ENCODE measurements at places on chromosomes 1 and 21.

- no peak for DNase-seq
Observed at GRCh38 chr1:62621907-62622306, 24.6 kb downstream of the ANGPTL3 start.

GRCh38 chr1:162169031-162169790 is 99.7 kb downstream of the NOS1AP start:
- no peak for DNase-seq

- DNase-seq: no peak
Observed at GRCh38 chr1:3372317-3372716, 82.1 kb upstream of the ARHGEF16 start.

GRCh38 chr1:83918688-83919285 is 80.1 kb downstream of the TTLL7 start:
- no peak for DNase-seq

DNA sequence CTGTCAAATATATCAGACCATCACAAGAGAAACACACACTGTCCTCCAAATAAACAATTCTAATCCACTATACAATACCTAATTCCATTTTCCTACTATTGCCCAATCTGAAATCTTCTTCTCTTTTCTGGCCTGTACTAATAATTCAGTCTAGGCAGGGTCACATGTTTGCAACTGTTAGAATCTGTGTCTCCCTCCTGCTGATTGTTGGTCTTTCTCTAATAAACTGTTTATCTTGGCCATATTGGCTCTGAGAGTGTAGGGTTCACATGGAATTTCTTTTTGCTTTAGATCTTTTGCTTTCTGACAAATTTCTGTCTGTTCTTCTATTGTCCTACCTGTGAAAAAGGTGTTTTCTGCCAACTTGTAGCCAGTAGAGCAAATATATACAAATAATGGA is 319.9 kb upstream of the ADAMTS5 start:
- no peak for DNase-seq

DNA sequence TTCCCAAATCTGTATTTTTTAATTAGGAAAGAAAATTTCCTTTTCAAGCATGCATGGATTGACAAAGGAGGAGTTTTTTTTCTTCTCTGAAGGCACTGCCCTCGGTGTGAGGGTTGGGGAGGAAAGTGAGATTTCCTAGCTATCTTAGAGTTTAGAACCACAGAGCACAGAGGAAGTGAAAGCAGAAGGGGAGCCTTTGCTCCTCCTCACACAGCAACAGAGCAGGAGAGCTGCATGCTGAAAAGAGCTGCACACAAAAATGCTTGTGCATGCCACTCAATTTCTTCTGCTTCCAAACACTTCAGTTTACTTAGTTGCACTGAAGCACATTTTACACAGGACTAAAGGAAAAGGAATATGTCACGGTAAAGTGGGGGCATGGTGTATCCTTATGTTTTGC is 308.1 kb downstream of the GPATCH2 start:
- DNase-seq: no peak

DNA sequence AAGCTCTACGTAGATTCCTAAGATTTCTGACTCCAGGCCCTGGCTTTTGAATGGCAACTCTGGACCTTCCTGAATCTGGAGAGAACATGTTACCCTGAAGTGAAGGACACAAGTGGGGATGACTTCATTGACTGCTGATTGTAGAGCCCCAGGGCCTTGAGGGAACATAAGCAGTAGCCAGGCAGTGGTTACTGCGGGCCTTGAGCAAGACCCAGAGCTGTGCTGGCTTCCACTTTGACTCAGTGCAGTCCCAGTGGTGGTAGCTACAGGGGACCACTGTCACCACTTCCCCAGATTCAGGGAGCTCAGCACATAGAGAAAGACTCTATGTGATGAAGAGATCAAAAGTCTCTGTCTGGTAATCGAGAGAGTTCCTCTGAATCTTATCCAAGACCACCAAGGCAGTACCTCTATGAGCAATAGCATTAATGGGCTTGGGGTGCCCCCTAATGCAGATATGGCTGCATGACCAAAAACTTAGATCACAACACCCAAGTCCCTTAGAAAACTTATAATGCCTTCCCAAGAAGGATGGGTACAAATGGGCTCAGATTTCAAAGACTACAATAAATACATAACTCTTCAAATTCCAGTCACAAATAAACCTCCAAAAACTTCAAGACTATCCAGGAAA is 1278.3 kb downstream of the AMY1C start:
- no peak for DNase-seq

DNA sequence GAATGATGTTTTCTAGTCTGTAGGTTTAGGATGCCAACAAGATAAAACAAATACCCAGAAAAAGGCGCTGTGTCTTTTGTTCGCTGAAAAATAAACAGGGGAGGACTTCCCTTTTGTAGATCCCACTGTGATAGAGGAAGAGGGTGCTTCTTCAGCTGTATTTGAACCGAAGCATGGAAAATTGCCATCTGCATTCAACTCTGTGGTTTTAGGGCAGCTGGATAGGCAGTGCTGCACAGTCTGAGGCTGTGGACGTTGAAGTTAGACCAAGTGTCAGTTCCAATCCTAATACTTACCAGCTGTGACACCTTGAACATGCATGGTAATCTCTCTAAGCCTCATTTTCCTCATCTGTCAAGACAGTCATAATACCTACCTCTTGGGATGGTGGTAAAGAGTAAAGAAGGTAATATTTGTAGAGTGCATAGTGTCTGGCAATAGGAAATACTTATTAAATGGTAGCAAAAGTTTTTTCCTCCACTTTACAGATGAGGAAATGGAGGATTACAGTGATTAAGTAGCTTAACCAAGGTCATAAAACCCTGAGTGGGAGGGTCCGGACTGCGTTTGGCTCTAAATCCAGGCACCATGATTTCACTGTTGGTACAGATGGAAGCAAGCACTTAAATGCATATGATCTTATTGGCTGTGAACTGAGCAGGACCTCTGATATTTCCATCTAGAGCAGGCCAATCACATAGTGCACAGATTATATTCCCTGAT is 48.5 kb downstream of the UTP25 start:
- no peak for DNase-seq

DNA sequence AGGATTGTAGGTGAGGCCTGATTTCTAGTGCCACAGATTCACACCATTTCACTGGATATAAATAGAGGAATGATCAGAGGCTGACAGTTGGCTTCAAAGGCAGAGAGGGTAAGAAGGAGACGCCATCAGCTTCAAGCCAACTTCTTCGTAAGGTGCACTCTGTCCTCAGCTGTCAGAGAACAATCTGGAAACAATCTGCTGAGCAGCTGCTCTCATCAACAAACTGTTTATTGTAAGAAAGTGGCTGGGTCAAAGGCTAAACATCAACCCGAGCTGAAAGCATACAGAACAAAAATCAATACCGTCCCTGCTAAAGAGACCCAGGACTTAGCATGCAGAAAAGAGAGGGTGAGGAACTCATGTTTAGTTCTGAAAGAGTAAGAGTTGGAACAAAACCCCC is 48.2 kb downstream of the HLCS start:
- DNase-seq: no peak

DNA sequence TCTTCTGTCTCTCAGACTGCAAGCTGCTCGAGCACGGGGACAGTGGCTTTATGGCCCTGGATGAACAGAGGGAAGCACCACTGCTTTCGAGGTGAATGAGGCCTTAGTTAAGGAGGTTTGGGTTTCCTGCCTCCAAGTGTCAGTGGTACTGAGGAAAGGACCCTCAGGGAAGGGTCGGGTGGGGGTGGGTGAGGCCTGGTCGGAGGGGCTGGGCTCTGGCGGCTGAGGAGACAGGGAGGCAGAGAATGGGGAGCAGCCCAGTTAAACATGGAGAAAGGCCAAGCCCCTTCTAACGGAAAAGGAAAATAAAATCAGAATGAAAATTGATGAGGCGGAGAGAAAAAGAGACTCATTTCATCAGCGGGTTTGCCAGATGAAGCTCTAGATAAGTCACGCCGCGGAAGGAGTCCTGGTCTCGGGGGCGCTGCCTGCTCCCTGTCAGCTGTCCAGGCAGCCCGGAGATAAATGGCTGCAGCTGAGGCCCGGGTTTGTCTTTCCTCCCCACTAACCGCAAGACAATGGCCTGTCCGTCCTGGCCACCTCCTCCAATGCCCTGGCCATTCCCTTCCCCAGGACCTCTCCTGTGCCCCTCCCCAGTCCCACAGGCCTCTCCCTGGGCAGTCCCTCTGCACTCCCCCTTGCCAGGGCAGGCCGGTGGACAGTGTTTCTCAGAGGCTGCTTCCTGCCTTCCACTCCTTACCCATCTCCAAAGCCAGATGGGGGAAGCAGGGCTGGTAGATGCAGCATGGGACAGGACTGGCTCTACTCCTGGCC is 55.2 kb downstream of the LRRN2 start:
- DNase-seq: no peak

- DNase-seq: no peak
Observed at GRCh38 chr1:113534875-113535274, 144.6 kb downstream of the MAGI3 start.

- DNase-seq: no peak
Observed at GRCh38 chr1:233675893-233676292, 62.0 kb downstream of the KCNK1 start.

DNA sequence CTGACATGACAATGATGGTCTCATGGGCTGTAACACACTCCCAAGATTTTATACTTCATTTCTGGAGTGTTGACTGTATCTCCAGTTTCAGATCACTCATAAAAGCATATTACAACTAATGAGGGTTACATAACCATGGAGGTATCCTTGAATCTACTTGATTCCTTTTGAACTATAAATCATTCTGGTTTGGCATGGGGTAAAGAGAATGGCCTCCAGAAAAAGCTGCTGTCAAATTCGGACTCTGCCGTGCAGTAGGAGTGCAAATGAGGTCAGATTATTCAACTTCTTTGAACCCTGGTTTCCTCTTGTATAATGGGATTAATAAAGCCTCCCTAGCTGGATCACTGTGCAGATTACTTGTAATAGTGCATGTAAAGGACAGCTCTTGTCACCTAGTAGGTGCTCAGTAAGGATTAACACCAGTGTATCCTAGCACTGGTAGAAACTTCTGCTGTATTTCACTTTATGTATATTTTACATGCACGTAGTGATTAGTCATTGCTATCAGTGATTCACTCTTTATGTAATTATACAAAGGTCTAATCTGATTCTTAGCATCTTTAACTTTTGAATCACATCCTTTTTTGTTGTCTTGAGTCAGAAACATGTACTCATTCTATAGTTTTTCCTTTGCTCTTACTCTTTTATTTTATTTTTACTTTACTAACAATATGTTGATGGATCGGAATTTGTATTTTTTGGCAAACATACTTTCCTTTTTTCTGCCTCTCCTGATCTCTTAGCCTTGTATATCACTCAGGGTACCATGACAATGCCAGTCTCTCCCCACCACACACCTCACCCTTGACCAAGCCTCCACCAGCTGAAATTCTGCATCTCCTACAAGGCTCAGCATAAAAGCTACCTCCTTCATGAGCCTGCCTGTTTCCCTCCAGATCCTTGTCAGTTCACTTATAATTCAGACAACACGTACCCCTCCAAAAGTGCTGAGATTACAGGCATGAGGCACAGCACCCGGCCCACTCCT is 3.2 kb downstream of the LRRC8C start:
- no peak for DNase-seq

DNA sequence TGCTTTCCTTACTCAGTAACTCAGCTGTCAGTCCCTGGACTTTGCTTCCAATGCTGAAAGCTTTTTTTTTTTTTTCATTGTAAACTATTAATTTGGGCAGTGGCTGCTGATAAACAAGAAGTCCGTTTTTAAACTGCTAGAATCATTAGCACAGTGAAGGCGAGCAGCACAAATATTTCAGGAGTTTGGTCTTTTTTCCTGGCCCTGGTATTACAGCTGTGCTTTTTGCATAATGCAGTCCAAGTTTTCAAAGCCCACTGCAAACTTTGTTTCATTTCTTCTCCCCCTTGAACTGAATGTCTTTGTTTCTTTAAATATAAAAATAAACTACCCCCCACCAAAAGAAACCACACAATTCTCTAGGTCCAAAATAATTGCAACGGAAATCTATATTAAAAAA is 6.6 kb downstream of the GLIS1 start:
- DNase-seq: no peak

DNA sequence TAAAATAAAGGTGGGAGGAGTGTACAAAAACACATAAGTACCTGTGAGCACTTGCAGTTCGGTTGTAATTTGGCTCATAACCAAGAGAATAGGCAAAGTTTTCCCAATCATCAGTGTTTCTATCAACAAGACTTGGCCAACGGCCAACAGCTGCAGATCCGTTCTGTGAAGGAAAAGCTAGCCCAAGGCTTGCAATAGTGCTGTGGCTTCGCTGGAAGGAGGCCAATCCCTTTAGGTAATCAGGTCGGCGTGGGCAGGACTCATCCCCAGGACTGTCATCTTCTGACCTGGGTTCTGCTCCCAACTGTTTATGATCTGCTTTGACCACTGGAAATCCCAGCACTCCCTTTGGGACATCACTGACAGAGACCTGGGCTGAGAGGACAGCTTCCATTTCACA is 107.8 kb downstream of the LYST start:
- DNase-seq: no peak

GRCh38 chr1:24949331-24949881 is 19.3 kb upstream of the RUNX3 start:
- no peak for DNase-seq

- no peak for DNase-seq
Observed at GRCh38 chr1:207973898-207974568, 63.1 kb upstream of the CD34 start.

- DNase-seq: no peak
Observed at GRCh38 chr21:43726686-43727518, 8.0 kb downstream of the PDXK start.

DNA sequence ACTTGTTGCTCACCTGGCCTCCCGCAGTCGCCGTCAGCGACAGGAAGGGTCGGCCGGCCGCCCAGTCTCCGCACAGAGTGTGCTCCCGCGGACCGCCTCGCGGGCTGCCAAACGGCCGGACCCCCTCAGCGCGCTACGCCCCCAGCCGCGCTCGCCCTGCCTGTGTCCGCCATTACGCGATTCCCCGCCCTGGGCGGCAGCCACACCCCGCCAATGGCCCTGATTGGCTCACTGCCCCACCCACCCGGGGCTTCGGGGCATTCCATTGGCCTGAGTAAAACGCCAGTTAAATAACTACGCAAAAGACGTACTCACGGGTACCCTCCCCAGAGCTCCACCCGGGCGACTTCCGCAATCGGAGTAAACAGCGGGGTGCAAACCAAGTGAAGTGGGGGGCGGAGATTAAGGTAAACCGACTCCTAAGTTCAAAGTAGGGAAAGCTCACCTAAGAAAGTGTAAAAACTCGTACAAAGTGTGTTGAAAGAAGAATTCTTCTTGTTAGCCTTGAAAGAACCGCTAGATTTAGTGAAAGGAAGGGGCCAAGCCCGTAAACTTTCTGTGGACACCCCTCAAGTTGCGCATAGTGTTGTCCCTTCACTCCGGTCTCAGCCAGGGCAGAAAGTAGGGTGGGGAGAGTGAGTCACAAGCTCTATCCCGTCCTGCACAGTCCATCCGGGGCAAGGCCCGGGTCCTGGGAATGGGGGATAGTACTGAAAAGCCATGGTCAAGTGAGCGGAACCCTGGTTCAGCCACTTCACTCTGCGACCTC is at the start of gene WASF2:
TSS of gene WASF2 (minus strand) at position 195 of the 769 bp plus-strand sequence. CDS start 61,277 bp downstream, outside the sequence.
- peak; percentile 97 for DNase-seq

DNA sequence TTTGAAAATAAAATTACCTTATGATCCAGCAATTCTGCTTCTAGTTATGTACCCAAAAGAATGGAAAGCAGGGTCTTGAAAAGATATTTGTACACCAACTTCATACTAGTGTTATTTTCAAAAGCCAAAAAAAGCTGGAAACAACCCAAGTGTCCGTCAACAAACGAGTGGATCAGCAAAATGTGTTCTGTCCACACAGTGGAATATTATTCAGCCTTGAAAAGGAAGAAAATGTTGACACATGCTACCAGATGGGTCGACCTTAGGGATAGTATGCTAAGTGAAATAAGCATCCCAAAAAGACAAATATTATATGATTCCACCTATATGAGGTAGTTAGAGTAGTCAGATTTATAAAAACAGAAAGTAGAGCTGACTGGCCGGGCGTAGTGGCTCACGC is 65.3 kb downstream of the KAZN start:
- DNase-seq: no peak

All from right kidney (tissue), 9 donors.